ENCODE measurements at places on chromosomes 2 and 18.

GRCh38 chr18:58338961-58339592, 289.8 kb downstream of the ALPK2 start:
- DNase-seq = peak; percentile 38

DNA sequence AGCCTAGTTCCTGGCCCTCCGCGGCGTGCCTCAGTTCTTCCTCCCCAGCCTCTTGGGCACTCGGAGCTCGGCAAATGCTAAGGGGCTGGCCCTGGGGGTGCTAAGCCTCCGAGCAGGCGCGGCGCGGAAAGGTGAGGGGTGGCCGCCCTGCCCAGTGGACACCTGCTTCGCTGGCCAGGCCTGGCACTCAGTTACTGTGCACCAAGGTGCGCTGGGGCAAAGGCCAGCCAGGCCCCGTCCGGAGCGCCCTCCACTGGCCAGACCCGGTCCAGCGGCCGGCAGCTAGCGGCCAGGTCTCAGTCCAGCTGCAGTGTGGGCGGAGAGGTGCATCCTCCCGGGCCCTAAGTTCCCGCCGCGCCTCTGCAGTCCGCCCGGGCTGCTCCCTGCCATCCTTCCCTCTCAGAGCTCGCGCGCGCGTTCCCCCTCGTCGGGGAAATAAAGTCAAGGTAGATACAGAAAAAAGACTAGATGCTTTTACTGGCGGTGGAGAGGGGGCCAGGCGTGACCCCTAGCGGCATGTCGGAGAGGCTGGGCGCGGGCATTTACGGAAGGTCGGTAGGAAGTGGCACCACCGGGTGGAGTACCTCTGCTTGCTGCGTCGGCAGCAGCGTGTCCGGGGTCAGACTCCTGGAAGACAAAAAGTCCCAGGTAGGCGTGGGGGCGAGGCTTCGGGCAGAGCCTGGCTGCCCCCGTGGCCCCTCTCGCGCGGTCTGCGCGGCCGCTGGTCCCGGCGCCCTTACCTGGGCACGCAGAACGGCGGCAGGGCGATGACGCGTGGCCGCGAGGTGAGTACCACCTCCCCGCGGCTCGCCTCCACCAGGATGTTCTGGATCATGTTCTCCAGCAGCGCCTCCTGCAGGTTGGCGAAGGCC, 9.4 kb upstream of the CRYBA2 start:
- DNase-seq = no peak

DNA sequence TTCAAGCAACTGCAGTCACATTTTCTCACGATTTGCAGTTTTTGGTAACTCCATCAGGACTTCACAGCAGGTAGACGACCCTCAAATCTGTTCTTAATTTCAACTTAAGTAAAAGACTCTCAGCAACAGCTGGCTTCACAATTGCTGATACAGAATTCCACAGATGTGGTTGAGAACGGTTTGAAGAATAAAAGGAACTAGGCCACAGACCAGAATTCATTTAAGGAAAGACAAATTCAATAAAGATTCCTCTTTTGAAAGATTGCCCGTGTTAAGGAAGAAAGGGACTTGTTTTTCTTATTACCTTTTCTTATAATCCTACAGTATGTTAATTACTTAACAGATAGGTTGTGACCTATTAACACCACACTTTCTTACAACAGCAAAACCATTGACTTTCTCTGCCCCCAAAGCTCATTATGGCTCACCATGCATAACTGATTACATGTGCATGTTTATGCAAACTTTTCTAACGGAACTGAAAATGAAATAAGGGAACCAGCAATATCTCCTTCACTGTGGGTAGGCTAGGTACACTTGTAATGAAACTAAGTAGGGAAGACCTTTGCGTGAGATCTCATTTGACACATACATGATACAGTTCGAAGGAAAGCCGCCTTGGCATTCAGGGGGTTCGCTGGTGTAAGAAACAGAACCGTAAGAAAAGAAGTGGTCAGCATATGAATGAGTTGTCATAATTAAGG, 4.7 kb upstream of the ZNF516 start:
- DNase-seq = no peak

GRCh38 chr2:226656367-226656766, 143.3 kb downstream of the IRS1 start:
- DNase-seq = peak; percentile 50

DNA sequence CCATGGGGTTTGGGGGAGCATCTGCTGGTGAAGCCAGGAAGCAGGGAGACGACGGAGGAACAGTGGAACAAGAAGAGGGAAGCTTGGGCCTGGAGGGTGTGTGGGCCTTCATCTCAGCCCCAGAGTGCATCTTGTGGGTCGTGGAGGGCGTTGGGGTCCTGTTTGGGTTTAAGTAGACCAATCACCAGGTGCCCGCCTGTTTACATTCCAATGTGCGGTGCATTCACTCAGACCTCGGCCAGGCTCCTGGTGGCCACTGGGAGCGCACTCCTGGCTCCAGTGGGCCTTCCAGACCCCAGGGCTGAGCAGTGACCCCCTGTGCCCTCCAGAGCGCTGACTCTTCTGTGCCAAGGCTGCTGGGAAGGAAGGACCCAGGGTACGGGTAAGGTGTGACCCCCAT, 293.7 kb downstream of the NDUFA10 start:
- DNase-seq = no peak

GRCh38 chr18:35407871-35408481, 30.8 kb upstream of the ZNF396 start:
- peak; percentile 65 for DNase-seq

- no peak for DNase-seq
These were observed 113.9 kb downstream of the THNSL2 start for GRCh38 chr2:88283886-88284592.

GRCh38 chr2:10883801-10884478, 27.8 kb upstream of the KCNF1 start:
- DNase-seq = no peak

DNA sequence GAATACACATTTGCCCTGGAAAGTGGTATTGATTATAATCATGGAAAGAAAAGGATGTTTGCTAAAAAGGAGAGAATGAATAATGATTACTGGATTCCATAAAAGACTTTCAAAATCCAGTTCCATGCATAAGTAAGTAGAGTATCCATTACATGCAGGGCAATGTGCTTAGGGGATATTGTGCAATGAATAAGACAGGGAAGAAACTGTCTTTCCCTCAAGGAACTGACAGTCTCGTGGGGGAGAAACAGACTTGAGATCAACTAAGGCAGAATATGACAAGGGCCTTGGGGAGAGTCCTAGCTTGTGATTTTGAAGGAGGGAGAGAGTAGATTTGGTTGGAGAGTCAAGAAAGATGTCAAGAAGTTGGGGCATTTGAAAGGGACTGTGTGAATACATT, 130.6 kb downstream of the SPP2 start:
- DNase-seq = no peak

DNA sequence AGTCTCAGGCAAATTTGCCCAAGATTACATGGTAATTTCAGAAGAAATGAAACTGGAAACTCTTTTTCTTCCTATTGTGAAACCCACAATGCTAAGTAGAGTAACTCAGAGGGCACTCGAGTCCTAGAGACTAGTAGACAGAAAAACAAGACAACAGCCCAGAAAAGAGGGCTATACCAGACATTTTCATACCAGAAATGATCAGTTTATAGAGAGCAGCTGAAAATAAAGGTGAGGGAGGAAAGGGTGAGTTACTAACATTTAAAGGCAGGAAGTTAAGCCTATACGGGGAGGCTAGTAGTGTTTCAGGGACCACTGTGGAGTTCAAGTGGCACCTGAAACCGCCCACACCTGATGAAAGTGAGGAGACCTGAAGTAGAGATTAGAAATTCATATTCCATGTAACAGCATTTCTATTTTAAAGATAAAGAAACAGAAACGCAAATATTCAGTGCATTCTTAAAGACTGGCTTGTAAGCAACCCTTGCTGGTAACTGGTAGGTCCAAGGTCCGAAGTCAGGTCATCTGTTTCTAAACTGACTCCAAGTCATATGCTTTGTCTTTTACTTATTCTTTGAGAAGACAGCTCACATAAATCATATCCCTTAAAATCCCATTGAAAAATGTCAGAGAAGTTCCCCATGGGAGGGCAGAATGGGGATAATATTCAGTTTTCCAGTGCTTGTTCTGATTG, 145.1 kb upstream of the ITGB6 start:
- no peak for DNase-seq

- peak; percentile 13 for DNase-seq
These were observed 30.0 kb upstream of the STK17B start for GRCh38 chr2:196201229-196202009.

- no peak for DNase-seq
These were observed 26.8 kb downstream of the ZNF407 start for GRCh38 chr18:74624466-74624865.

DNA sequence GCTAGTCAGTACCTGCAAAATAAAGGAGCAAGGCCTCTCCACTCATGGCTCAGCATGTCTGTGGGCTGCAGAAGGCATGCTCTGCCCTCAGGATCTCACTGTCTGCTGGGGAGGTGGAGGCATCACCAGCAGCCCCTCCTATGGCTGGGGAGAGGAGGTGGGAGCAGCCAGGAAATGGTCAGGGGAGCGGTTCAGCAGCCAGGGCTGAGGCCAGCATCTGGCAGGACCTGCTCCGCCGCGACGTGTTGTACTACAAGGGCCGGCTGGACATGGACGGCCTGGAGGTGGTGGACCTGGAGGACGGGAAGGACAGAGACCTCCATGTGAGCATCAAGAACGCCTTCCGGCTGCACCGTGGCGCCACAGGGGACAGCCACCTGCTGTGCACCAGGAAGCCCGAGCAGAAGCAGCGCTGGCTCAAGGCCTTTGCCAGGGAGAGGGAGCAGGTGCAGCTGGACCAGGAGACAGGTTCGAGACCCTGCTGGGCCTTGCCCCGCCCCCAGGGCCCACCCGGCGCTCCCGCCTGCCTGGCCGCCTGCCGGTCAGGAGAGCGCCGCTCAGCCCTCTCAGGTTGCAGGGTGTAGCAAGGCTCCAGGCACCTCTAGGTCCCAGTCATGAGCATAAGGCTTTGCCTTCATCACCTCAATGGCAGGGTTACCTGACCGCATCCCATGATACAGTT, 49.0 kb downstream of the FAM168B start:
- DNase-seq = no peak
